ENCODE measurements at places on chromosomes 7 and 10.

DNA sequence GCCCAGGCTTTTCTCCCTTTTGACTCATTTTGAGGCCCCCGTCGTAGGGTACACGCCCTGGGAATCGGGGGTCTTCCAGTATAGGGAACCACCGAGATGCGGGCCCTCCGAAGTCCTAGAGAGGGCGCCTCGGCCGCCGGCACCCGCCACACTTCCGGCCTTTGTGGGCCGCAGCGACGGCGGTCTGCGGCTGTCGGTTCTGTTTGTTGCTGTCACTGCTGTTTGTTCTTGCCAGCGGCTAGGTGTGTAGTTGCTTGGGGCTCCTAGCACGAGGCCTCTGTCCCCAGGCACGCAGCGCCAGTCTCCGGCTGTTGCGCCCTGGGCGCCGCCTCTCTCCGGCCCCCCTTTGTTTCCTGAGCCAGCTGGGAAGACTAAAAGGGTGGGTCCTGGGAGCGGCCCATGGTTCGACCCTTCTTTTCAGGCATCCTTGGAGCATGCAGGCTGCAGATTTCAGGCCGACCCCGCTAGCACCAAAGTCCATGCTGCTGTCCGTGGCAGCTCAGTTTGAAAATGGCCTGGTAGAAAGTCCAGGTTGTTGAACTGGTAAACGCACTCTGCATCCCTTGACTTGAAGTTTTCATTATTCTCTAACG is 17.8 kb upstream of the ZKSCAN1 start:
- peak; percentile 61 for DNase-seq

- no peak for DNase-seq
Observed at GRCh38 chr7:25384788-25385505, 156.7 kb upstream of the NPVF start.

DNA sequence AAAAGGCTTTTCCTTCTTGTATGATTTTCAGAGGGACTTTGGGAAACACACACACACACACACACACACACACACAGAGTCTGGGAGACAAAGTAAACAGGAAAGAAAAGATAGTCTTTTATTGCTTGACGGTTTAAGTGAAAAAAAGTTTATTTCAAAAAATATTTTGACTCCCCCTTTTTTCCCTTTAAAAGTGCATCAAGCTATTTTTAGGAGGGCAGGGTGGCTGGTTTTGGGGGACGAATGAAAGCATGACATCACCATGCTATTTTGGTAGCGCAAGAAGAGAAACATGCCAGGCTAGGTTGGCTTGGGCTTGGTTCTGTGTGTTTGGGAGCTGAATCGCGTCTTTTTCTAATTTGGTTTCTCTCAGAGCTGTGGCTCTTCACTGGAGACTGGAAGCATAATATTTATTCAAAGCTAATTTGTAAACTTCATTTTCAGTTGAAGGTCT is 129.2 kb downstream of the BAMBI start:
- DNase-seq, result no peak

DNA sequence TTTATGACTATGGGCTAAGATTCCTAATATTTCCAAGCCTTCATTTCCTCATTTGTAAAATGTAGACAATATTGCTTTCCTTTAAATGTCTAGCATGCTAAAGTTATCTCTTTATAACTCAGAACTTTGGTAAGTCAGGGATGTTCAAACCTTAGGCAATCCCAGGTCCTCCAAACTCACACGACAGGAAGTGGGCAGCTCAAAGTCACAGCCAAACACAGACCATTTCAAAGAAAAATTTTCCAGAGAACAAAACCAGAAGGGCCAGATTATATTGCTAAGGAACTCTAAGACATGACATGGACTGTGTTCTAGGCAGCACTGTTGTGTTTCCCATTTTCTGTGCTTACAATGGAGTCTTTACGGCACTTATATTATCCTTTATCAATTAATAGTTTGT is 87.8 kb upstream of the DYNC1I1 start:
- no peak for DNase-seq

DNA sequence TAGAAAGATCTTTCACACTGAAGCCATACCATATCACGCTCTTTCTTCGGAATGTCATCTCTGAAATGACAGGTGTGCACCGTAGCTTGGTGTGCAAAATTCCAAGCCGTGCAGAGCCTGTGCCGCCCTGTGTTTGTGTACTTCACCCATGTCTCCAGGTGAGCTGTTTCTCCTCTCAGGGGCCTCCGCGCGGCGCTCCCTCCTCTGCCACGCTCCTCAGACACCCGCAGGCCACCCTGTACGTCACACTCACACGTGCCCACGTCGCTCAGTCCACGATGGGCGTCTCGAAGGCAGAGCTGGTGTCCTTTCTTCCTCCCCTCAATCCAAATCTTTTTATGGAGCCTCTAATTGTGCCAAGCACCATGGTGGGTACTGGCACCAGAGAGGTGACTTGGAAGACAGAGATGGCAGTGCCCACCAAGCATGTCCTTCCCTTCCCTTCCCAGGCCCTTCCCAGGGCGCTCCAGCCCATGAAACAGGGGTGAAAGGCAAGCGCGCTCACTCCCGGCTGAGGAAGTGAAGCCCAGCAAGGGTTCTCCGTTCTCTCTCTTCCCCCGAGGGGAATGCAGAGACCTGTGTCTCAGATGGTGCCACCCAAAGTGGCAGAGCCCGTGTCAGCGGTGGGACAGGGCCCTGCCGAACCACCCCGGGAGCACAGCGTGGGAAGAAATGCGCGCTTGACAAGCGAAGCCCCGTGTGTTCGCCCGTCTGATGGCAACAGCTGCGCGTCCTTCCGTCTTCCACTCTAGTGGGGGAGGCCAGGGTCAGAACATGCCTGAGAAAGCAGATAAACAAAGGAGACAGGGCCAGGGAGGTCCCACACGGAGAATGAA is 292.5 kb upstream of the SHH start:
- DNase-seq, result no peak

- DNase-seq, result no peak
Observed at GRCh38 chr7:130940907-130941306, 206.9 kb upstream of the KLF14 start.

- DNase-seq, result no peak
Observed at GRCh38 chr10:28679581-28680357, 2.4 kb downstream of the BAMBI start.

GRCh38 chr7:36165802-36166201 is 12.7 kb downstream of the EEPD1 start:
- DNase-seq, result no peak

GRCh38 chr10:27715505-27715904 is 30.1 kb downstream of the MKX start:
- no peak for DNase-seq

- no peak for DNase-seq
Observed at GRCh38 chr10:75486591-75486990, 55.2 kb downstream of the LRMDA start.

DNA sequence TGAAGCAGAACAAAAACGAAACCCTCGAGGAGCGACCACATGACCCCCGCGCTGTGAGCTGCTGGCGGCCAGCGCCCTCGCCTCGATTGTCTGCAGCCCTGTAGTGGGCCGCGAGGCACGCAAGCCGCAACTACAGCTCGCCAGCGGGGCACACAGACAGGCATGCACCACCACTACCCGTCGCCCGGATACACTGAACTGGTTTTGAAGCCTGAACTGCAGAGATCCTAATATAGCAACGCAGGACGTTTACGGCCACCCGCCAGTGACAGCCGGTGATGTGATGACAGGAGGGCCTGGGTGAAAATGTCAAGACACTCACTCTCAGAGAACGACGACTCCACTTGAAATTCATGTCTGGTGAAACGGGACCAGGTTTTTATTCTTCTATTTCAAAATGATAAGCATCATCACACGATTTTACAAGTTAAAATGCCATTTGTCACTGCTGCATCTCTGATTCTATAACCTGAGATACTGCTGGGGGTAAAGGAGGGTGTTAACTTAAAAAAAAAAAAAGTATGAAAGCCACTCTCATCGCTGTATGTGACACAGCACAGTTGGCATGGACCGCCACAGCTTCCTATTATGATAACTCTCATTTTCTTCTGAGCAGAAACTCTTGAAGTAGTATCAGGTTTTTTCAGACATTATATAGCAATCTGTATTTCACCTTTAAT is 120.3 kb upstream of the DIP2C start:
- DNase-seq, result no peak

DNA sequence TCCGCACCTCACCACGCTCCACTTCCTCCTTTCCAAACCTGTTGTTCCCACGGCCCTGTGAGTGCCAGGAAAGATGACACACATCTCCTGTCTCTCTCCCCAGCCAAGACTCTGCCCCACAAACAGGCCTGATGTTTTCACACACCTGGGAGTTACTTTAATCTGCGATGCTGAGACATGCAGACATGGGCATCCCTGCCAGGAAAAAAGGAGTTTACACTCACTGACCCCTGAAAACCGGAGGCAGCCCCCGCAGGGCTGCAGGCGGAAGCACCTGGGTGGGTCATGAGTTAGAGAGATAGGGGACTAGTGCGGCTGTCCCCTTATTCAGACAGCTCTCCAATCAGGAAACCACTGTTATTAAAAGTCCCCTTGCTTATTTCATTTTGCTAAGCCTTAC is 106.4 kb upstream of the CARD11 start:
- DNase-seq, result no peak

DNA sequence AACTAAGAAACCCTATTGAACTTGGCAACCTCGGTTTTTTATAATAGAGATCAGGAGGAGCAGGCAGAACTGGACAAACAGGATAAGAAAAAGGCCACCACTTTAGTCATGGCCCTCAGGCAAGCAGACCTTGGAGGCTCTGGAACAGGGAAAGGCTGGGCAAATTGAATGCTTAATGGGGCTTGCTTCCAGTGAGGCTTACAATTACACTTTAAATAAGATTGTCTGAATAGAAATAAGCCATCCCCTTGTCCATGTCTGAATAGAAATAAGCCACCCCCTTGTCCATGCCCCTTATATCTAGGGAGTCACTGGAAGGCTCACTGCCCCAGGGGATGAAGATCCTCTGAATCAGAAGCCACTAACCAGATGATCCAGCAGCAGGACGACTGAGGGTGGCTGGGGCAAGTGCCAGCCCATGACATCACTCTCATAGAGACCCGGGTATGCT is 40.6 kb downstream of the AKR1B15 start:
- DNase-seq, result no peak

DNA sequence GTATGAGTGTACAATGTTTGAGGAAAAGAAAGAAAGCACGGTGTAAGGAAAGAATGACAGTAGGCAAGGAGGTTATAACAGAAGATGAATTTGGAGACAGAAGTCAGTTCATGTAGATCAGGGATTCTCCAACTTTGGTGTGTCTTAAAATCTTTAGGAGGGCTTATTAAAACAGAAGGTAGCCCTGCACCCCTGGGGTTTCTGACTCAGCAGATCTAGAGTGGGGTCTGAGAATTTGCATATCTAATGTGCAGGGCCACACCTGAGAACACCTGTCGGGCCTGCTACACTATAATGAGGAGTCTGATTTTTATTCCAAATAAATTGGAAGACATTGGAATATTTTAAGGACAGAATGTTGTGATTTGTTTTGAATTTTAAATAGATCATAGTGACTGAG is 120.6 kb downstream of the RNF133 start:
- no peak for DNase-seq

DNA sequence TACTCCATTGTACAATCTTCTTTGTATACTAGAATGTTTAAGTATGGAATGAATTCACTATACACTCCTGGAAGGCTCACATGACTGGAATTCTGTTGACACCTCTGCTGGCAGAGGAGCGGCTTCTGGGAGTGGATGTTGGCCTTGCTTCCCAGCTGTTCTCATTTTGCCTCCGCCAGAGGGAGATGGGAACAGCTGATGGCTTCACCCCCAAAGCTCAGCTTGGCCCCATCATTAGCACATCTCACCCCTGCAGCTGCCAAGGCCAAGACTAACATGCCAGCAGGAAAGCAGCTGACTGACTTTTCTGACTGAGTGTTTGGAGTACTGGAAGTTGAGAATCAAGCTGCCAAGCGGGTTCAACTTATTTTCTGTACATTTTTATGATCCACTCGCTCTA is 15.1 kb downstream of the ADAM12 start:
- DNase-seq, result no peak

DNA sequence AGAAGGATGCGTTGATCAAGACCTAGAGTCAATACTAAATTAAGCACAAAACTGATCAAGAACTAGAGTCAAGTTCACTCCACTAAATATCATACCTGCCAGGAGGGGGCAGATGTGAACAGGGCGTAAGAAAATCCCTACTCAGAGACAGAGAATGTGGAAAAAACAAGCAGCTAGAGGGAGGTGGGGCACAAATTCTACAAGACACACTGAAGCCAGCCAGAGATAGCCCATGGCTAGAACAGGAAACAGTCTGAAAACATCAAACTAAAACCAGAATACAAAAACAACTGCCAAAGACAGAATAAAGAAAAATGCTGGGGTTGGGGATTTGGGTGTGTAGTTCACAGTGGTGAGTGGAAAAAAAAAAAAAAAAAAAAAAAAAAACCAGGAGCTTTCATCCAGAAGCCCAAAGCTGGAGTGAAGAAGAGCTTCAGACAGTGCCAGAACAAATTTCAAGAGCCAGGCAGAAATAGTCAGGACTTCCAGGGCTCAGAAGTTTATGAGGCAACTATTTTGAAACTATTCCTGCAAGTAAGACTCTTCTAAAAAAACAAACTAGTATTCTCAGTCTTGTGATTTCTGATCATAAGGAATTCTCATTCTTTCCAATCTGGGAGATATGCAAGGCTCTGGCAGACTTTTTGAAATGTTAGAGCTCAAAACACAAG is 118.3 kb downstream of the CCDC71L start:
- no peak for DNase-seq

- no peak for DNase-seq
Observed at GRCh38 chr7:151699928-151700319, 177.0 kb downstream of the PRKAG2 start.

- DNase-seq, result no peak
Observed at GRCh38 chr10:128852449-128852848, 614.6 kb upstream of the MGMT start.

GRCh38 chr7:47636433-47637175 is 54.7 kb upstream of the TNS3 start:
- DNase-seq, result no peak

DNA sequence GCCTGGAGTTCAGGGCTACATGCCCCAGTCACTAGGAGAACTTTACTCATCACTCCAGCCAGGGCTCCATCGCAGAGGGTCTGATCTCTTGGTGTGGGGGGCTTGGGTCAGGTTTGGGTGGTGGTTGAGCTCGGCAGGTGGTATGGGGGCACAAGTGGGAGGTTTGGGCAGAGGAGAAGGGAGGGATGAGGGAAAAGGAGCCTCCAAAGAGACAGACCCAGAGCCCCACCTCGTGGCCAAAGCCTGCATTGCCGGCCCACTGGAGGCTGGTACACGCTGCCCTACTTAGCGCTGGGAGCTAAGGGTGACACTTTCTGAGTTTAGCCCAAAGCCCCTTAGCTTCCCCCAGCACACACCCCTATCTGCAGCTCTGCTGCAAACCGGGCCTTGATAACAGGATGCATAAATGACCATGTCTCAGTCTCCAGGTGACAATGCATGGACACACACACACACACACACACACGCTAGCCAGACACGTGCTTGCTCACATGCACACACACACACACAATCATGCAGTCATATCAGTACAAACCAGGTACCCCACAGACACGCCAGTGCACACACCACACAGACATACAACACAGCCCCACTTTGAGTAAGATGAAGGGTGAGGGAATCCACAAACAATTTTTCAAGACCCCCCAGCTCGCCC is 14.7 kb downstream of the LZTS2 start:
- peak; percentile 65 for DNase-seq

GRCh38 chr7:37320848-37321468 is 127.7 kb downstream of the ELMO1 start:
- DNase-seq, result no peak
